ENCODE measurements at places on chromosomes 6 and 20.

- no peak for DNase-seq
These were observed 1.8 kb downstream of the GRIK2 start for GRCh38 chr6:101395345-101395744.

- DNase-seq: no peak
These were observed 6.1 kb upstream of the TMEM200A start for GRCh38 chr6:130359736-130360135.

DNA sequence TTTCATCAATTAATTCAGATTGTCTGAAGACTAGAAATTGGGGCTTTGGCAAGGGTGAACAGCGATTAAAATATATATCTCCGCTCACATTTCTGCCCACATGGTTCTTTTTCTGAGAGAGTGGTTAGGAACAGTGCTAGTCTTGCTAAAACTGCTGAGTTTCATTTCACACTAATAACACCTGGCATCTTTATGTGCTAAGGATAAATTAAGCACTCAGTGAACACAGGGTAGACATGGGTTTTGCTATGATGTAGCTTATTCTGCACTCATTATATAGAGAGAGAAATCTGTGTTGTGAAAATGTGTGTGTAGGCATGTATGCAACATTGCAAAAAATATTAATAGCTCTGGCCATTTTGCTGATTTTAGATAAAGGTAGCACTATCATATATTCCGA, 623.4 kb upstream of the FLRT3 start:
- no peak for DNase-seq

DNA sequence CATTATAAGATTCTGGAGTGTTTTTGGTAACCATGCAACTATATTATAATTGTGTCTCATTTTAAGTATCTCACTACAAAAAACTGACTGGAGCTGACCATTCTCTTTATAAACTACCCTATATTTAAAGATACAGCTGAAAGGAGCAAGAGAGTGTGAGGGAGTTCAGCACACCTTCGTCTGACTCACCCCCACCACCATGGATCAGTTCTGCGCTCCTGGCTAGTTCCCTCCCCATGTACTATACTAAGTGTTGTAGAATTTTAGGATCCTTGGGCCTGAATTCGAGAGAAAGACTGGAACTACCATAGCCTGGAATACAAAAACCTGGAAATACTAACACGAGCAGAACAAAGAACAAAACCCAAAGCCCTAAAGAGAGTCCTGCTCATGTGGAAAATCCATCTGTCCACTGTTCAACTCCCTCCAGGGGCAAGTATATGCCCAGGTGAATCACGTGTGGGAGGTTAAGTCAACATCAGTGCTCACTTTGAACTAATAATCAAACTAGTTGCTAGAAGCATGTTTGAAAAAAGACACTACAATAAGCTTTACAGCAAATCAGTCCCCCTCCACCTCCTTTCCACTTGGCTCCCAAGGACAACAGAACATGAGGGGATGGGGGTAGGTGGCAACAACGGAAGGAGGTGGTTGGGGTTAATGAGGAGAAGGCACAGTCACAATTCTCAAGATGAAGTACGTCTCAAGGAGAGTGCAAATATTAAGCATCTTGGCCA, 46.8 kb downstream of the ELOVL5 start:
- no peak for DNase-seq

DNA sequence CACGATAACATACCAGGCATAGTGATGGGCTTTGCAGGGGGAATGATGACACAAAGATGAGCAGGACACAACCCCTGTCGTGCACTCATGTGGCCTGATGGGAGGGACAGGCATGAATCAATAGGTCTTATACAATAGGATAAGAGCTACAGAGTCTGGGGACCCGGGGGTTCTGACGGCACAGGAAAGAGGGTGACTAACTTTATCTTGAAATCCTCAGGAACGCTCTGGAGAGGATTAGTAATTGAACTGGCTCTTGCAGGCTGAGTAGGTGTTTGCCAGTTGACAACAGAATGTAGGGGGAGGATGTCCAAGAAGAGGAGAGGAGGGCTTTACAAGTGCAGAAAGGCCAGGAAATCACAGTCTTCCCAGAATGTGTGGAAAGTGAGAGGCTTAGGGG, 219.9 kb upstream of the ECI2 start:
- DNase-seq: no peak

DNA sequence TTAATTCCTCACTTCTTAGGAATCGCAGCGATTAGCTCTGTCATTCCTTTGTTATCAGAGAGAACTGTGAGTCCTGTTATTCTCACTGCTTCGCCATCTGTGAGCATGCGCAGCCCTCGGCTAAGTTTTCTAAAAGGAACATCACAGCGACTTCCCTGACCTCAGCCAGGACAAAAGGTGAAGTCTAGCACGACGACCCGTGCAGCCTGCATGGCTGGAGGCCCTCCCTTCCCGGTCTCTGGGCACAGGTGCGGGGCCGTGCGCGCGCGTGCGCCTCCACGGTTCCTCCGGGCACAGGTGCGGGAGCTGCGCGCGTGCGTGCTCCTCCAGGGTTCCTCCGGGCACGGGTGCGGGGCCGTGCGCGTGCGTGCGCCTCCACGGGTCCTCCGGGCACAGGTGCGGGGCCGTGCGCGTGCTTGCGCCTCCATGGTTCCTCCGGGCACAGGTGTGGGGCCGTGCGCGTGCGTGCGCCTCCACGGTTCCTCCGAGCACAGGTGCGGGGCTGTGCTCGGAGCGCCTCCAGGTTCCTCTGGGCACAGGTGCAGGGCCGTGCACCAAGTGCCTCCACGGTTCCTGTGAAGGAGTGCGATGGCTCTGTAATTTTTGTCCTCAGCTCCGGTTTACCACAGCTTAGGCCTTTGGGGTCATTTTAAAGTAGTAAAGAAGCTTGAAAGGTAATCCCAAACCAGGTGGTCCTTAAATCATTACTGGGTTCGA, 212.3 kb downstream of the ERMARD start:
- no peak for DNase-seq

- no peak for DNase-seq
These were observed 36.1 kb upstream of the PTCHD4 start for GRCh38 chr6:48147051-48147450.

DNA sequence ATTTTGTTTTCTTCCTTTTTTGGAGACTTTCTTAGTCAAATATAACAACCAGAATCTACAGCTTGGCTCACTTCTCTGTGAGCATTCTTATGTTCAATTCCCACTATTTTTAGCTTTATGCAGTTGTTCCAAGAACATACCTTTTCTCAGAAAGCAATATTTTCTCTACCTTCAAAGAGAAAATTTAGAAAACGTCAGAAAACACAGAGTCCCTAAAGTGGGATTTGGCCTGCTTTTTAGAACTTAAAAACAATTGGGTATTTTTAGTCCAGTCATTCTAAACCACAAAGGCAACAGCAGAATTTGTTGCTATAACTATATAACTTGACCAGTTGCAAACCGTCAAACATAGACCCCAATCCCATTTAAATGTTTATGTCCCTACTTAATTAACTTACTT, 133.1 kb downstream of the MOXD1 start:
- no peak for DNase-seq

GRCh38 chr6:129936329-129937165, 75.4 kb upstream of the TMEM244 start:
- peak; percentile 7 for DNase-seq

- DNase-seq: no peak
These were observed 145.5 kb downstream of the BTBD3 start for GRCh38 chr20:12063106-12063684.

DNA sequence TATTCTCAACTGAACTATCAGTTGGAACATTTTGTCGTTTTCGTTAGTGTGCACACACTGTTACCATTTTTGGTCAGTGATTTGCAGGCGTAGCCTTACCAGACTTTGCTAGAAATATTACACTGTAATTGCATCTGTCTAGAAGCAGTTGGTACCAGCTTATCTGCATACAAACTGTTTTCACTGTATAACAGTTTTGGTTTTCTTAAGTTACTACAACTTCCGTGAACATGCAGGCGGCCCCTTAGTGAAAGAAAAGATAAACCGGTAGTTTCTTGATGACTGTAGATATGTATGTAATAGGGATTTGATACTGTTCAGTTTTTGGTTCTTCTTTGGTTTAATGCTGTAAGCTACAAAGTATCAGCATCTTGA, 1.3 kb downstream of the DSTN start:
- DNase-seq: peak; percentile 51

DNA sequence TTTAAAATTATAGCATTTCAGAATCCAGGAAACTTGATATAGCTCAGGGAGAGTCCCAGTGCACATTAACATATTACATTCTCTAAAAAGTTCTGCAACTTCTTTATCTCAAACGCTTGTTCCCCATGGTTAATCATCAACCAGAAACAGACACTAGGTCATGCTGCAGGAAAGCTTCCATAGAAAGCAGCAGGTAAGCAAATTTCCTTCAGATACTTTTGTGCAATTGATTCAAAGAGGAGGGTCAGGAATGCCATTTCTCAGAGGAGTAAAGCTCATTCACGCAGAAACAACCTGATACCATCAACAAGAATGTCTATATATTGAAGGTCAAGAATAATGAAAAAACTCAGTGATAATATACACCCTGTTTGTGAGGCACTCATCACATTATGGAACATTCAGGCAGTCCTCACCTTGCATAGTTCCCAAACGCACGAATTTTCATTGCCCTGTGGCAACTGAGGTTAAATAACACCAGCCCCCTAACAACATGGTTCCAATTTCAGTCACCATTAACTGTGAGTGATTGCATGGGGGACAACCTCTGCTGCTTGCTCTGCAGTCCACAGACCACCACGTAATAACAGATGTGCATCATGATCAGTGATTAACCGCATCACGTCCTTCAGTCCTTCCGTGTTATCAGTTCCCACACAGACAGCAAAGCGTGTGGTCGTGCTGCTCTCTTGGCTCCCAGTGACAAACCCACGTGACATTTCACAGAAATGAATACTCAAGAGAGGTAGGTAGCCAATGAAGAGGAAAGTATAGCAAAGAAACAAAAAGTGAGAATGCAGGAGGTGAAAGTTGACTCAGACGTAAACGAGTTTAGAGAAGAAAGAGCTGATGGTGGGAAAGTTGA, 95.7 kb downstream of the LY86 start:
- DNase-seq: peak; percentile 87

DNA sequence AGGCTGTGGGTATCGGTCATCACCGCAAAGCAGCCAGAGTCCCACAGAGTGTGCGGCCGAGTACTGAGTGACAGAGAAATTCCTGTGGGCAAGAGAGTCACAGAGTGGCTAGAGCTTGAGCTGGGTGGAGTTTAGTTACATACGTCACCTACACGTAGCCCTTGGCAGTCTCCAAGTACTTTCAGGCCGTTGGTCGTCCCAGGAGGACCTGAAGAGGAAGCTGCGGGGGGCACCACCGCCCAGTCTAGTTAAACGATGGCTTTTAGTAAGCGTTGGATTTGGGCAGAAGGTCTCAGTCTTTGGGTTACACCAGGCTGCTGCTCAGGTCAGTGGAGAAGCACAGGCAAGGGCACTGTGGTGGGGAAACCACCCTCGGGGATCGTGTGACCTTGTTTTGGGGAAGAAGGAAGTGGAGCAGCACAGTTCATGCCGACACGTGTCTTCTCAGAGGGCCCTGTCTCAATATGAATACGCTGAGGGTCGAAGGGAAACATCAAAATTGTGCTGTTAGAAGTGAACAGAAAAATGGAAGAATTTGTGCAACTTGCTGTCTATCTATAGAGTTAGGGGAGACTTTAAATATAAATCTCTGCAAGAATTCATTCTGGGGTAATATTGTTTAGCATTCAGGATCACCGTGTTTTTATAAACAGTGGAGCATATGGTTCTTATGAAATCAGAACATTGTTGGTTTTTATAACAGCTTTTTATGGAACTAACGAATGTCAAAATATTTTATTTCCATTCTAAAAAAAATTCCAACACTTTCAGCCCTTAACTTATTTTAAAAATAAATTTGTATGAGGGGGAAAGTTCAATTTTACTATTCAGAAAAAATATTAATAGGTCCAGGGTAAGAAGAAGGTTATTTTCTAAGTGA, 28.6 kb downstream of the KIF25 start:
- DNase-seq: no peak

DNA sequence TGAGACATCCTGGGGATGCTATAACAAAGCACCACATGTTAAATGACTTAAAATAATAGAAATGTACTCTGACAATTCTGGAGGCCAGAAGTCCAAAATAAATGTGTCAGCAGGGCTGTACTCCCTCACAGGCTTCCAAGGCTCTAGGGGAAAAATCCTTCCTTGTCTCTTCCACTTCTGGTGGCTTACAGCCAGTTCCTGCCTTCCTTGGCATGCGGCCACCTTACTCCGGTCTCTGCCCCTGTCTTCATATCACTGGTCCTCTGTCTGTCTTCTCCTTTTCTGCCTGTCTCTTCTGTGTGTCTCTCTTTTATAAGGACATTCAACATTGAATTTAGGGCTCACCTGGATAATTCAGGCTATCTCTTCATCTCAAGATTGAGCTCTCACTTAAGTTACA, 155.3 kb upstream of the SYNCRIP start:
- no peak for DNase-seq

- no peak for DNase-seq
These were observed 10.6 kb upstream of the TTLL2 start for GRCh38 chr6:167314180-167314821.

All from GM13977 (cell line).